ENCODE measurements at places on chromosomes 12 and 14.

DNA sequence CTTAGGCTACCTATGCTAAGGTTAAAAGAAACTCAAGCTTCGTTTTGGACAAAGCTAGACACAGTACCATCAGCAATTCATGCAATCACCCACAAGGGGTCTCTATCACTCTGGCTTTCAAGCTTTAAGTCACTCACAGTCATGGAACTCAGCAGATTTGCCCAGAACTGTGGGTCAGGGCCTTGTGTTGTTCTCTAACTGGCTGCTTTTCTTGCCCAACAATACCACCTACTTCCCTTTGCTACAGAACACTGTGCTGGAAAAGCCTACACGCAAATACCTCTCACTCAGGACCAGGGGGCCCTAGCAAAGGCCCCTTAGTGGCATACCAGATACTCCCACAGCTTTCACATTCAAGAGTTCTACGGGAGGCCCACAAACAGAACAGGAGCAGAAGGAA lies 9.1 kb downstream of the NEMP1 start:
- no peak for DNase-seq

- peak; percentile 77 for DNase-seq
These were observed 4.4 kb downstream of the TXNRD1 start for GRCh38 chr12:104219908-104220404.

GRCh38 chr12:31650918-31651317 lies 8.6 kb upstream of the ETFBKMT start:
- no peak for DNase-seq

DNA sequence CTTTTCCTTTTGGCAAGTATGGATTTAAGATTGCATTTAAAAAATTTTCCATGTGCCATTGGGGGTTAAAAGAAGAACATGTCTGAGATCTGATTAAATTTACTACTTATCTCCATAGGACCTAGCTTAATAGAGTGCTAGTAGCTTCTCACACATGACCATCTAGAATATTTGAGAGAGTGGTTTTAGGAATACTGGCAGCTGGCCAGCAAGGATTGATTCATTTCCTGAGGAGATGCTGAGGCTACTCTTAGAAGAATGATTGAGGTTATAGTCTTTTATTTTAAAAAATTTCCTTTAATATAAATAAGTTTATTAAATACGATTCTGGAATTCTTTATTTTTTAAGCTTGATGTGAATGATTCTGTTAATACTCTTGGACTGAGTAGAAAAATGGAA lies 56.2 kb downstream of the MIPOL1 start:
- DNase-seq: no peak

DNA sequence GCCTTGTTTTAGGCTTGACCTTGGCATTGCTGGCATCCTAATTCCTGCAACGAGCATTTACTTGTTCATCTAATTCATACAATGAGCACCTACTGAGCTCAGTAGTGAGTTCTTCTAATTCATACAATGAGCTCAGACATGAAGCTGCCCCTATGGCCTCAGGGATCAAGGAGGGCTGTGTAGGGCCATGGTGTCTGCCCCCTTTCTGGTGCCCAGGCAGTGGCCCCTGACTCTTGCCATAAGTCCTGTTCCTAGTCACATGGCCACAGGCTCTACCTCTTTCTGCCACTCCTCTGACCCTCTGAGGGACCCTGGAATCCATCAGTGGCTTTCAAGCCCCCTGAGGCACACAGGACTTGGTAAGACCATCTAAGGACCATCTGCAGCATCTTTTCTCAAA lies 148.8 kb downstream of the ZFP36L1 start:
- no peak for DNase-seq

DNA sequence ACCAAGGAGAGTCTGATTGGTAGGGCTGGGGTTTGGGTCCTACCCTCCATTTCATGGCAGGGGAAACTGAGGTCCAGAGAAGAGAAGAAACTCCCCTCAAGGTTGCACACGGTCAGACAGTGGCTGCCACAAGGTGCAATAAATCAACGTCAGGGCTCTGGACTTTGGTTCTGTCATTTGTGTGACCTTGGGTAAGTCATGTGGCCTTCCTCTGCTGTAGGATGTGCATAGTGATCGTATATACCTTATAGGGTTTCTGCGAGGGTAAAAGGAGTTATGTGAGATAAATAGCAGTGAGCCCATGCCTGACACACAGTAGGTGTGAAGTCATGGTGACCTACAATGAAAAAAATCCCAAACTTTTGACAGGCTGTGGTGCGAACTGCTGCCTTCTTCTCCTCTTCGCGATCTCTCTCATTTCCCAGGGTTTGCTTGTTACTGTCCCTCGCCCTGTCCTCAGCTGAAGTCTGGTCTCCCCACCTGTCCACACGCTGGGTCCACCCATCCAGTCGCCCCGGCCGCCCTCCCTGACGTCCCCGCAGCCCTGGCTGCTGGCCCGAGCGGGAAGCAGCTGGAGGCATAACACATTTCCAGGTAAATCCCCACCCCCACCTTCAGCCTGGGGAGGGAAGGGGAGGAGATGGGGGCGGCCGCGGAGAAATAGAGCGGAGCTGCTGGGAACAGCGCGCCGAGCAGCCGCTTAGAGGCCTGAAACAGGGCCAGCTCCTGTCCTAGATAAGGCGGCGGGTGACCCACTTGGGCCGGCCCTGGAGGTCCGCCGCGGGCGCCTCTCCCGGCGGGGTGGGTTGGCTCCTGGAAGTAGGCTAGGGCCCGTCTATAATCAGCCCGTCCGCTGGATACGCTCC lies 1.8 kb upstream of the FAM222A start:
- DNase-seq: no peak

- no peak for DNase-seq
These were observed 12.3 kb upstream of the KRT74 start for GRCh38 chr12:52585946-52586345.

GRCh38 chr12:98894412-98895085 lies 249.5 kb downstream of the APAF1 start:
- DNase-seq: no peak

GRCh38 chr12:126156806-126157574 lies 1091.8 kb downstream of the AACS start:
- DNase-seq: no peak

All from DMS79 (cell line).